Stimulated activated CD8-positive, alpha-beta memory T cell treated with anti-CD3 and anti-CD28 coated beads, Interleukin-2, amount 100 ng/mL, for 48 hours (primary cell): ENCODE measurements at places on chromosomes 4 and X.

DNA sequence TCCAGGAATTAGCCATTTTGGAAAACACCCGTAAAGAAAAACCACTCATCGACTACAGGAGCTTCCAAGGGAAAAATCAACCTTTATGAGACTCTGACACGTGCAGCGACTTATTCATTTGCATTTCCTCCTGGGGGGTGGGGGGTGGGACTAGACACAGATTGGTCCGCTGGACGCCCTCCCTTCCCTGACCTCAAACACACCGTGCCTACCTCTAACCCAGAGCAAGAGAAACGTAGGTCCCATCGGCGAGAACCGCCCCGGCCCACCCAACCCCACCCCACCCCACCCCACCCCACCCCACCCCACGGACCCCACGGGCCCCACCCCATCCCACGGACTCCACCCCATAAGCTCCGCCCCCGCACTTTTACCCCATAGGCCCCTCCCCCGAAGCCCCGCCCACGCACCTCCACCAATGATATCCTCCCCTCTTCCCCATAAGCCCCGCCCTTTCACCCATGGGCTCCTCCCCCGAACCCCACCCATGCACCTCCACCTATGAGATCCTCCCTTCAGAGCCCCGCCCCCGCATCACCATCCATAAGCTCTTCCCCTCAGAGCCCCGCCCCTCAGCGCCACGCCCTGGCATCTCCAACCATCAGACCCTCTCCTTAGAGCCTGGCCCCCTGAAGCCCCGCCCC lies 1.1 kb downstream of the GTPBP6 start:
- no peak for DNase-seq

GRCh38 chr4:123415977-123416376 lies 19.4 kb downstream of the SPRY1 start:
- no peak for DNase-seq

DNA sequence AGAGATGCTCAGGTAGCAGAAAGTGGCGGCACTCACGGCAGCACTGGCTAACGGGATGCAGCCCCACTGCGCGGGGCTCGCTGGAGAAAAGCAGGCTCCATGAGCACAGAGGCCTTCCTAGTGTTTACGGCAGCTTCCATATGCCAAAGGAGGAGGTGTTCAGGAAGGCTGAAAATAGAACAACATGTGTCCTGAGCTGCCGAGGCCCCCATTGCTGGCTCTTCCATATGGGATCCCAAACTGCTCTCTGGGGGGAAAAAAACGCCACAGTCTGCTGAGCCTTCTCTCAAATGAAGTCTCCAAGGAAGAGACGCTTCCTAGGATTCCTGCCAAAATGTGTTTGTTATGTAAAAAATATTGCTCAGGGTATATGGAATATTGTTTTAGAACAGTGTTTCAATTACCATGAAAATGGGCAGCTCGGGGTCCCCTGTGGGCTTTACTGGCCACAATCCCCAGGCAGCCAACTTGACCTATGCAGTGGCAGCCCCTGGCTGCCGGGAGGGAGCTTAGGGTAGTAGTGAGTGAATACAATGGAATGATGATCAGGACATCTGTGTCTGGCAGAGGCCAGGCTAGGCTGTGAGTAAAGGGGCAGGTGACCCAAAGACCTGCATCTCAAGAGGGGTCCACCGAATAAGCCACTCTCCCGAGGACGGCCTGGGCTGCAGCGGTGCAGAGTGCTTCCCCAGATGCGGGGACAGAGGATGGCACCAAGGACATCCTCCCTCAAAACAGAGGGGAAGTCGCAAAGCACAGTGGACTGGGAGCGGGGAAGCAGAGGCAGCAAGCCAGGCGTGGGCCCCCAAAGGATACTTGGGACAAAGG lies 170.1 kb downstream of the AFAP1 start:
- DNase-seq: no peak

GRCh38 chrX:826448-826847 lies 195.9 kb downstream of the SHOX start:
- DNase-seq: no peak

DNA sequence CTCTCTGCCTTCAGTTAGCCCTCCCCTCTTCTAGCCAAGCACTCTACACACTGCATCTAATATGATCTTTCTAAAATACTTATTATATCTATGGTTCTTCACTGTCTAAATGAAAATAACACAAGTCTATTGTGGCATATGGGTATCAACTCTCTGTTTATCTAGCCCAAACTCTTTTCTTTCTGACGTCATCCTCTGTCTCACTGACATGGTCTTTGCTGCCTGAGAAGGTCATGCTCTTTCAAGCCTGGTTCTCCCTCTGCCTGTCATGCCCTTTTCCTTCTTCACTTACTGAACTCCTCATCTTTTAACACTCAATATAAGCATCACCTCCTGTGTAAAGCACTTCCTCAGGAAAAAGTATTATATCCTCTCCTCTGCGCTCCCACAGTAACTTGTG lies 672.2 kb upstream of the CT83 start:
- DNase-seq: no peak

- DNase-seq: no peak
Observed at GRCh38 chrX:109481986-109482385, at the start of gene GUCY2F. Gene GUCY2F (minus strand): TSS chrX:109482086. CDS start chrX:109475936, 6,150 bp downstream.

- no peak for DNase-seq
Observed at GRCh38 chrX:84709987-84710386, 207.7 kb upstream of the HDX start.

GRCh38 chr4:5079581-5079980 lies 28.3 kb downstream of the STK32B start:
- DNase-seq: no peak

DNA sequence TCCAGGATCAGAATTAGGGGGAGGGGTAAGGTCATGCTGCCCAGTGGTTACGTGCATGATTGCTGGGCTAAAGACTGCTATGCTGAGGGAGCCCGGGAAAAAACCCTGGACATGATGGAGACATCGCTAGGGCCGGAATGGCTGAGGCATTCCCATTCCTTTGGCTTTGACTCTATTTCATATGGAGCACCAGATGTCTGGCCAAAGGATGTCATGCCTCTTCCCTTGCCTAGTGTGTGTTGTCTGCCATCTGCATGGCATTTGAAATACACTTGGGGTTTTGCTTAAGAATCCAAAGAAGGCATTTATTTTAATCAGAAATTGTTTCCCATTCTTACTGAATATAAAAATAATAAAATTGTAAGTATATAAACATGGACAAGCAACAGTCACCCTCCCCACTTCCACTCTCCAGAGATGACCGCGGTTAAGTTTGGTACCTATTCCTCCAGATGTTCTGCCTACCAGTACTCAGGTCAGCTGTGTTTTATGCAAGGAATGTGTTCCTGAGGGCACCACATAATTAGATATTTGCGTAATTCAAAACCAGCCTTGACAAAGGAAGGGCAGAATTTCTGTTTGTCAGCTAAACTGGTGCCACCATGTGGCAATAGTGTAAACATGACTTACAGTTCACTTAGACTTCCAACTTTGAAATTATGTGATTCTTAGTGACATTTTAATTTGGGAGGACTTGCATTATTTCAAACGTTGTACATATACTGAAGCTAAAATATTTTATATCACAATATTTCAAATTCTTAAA lies 105.9 kb downstream of the CT47B1 start:
- DNase-seq: no peak

DNA sequence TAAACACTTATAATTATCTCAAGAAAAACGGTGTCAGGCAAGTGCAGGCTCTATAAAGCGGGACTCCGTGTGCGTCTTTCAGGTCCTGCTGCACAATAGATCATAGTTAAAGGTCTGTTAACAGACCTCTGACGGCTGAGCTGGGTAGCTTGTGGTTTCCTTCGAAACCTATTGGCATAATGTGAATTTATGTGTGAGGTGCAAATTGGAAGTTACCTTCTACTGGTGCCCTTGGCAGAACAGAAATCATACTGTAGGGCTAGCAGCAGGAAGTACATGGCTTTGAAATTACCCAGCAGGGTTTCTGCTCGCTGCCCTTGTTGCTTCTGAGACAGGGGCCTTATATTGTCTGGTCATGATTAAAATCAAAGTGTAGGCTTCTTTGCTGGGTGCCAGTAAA lies 216.4 kb upstream of the HAND2 start:
- DNase-seq: no peak

DNA sequence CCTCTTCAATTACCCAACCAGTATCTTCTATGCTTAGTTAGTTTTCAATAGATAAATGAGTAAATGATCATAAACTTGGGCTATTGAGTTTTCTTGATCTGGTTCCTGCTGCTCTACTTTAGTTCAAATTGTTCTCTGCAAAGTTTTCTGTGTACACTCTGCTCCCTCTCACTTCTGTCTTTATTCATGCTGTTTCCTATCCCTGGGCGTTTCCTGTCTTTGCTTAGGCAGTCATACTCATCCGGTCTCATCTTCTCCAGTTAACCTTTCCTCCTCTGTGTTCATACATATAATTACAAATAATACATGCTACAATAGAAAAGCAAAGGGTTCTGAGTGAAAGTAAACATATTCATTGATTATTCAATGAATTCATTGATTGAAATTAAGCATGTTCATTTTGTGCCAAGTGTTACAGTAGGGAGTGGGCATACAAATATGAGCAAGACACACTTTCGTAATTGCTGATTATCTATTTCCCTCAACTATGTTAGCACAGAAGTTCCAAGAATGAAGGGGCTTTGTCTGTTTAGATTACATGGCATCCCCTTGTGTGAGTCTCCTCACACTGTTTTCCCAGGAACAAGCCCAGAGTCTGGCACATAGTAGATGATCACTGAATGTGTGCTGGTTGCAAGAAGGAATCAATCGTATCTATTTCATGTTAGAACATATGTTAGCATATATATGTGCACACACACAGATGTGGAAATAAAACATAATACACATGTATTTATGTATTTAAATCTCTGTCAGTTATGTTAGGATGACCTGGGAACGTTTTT lies 1.1 kb downstream of the RAB39B start:
- DNase-seq: no peak

GRCh38 chrX:13499736-13500135 lies 69.7 kb upstream of the EGFL6 start:
- no peak for DNase-seq

DNA sequence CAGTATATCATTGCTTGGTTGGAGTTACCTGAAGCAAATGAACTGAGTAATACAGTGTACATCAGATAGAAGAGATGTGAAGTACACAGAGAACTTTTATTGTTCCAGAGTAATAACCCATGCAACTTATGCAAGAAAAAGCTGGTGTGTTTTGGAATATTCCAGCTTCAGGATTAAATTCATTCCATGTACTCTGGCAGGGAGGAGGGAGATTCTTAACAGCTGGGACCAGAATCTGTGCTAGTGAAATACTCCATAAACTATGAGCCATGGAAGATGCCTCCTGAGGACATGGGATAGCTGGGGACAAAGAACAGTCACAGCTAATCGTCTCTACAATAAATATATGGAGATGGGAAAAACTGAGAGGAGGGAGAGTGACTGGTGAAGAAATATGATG lies 101.6 kb upstream of the OTUD4 start:
- DNase-seq: no peak

DNA sequence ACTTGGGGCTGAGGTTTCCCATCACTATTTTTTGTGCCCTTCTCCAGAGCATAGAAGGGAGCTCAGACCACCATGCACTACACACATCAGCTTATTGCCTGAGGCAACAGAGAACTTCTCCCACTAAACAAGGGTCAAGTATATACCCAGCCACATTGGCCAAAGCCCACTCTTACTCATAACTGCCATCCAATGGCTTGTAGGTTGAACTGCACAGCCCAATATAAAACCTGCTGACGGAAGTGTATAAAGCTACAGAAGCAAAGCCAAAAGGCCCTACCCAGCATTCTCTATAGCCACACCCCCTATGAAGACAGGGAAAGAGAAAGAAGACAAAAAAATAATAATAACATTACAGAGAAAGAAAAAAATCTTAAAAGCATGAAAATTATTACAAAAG lies 139.7 kb downstream of the LRBA start:
- DNase-seq: no peak

DNA sequence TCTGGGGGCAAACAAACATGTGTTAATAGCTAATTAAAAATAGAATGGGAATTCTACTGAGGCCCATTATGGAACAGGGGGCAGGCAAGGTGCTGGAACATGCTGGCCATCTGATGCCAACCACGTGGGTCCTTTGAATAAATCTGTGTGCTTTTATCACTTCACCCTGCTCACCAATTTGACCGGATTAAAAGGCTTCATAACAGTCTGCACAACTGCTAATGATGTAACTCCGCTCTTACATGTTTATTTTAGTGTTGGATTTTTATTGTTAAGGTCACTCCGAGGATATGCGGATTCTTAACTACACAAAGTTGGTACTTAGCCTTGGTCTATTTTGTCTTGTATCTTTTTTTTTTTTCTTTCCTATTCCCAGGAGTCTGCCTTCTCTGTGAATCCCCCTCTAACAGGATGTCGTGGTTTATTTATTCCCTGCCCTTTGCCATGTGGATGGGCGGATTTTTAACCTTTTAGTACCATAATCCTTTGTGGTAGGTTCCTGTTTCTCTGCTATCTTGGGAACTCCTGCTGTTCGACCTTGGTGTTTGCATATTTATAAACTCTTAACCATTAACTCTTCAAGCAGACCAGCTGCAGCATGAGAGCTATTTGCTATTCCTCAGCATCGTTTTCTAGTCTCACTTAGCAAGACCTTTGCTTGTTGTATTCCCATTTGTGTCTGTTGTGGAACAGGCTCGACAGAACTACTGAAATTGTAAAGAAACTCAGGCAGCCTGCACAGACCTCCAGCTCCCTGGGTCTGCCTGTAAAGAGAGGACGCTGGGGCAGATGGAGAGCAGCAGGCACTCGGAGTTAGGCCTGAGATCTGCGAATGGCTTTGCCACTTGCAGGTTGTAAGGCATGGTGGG lies 38.0 kb downstream of the TRIM2 start:
- no peak for DNase-seq

DNA sequence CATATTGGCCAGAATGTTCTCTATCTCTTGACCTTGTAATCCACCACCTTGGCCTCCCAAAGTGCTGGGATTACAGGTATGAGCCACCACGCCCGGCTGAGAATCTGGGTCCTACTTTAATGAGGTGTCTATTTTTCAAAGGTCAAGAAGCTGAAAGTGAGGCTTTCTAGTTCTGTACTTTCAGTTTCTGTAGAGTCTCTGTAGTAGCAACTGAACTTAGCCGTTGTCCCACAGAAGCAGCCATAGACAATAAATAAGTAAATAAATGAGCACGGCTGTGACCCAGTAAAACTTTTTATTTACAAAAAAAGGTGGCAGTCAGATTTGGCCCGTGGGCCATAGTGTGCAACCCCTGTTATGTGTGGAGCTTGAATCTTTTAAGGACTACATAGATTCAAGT lies 92.0 kb downstream of the FNIP2 start:
- DNase-seq: no peak

DNA sequence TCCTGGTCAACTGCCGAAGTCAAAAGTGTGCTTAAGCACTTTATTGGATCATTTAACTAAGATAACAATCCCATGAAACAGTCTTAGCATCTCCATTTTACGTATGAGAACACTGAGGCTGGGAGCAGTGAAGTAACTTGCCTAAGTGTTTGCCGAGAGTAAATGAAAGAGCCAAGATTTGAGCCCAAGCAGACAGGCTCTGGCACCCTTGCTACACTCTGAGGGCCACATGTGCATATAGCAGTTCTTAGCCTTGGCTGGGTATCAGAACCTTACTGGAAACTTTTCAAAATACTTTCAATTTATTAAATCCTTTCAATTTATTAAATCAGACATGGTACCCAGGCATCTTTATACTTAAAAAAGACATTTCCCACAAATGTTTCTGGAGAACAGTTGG lies 225.9 kb downstream of the NR3C2 start:
- DNase-seq: no peak

- no peak for DNase-seq
Observed at GRCh38 chr4:178296669-178297068, 854.4 kb upstream of the AGA start.

GRCh38 chrX:37685381-37686359 lies at the start of gene XK:
Gene XK (plus strand): TSS chrX:37685791. CDS start chrX:37685962, 171 bp downstream.
- DNase-seq: peak; percentile 17

GRCh38 chr4:60981534-60981933 lies 218.6 kb upstream of the ADGRL3 start:
- no peak for DNase-seq
